ENCODE measurements at places on chromosomes 12 and 14. TPM values are rescaled to one million over a fixed set of nuclear protein-coding genes. Genes with fewer than 3 reads are reported as not detected.

DNA sequence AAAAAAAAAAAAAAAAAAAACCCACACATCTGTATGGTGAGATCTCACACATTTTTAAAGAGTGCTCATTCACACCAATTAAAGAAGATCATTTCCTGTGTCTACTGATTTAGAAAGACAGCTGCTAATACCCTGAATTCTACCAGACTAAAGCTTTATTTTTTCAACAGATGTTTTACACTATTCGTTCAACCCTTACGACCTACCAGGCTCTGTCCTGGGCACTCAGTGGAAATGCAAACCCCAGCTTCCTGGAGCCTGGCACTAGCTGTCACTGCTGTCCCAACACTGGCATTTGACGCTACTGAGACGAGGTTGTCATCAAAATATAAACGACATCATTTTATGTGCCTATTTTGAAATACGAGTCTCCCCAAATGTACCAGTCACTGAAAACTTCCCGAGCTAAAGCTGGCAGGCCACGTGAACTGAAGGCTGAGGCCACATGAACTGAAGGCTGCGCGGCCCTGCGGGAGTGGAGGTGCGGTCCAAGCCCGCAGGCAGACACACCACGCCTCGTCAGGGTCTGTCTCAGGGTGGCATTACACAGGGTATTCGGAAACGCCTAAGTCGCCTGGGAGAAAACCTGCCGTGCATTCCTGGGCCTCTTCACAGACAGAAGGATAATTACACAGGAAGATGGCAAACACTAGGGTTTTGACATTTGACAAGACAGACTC, 27.2 kb downstream of the SLC15A4 start:
- H3K4me3 ChIP-seq, result no peak overlapping the region
- H3K4me1 ChIP-seq, result no peaks in the 10 kb centered on the region
- H3K27me3 ChIP-seq, result no peaks in the 10 kb centered on the region
- H3K36me3 ChIP-seq, result peaks cover 52% of the 10 kb centered on the region
- DNase-seq, result no peak

DNA sequence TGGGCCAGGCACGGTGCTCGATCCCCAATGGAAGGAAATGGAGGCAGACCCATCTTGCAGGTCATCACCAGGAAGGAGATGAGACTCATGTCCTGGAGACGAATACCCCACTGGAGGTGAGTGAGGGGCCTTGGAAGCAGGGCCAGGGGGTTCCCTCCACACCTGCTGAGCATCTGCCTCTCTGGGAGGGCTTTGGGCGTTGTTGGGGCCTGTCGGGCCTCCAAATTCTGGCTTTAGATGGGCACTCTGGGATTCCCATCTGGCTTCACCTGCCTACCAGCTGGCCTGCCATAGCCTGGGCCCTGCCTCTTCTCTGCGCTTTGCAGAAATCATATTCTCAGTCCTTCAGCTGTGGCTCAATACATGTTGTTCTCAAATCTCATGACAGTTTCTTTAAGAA, 13.9 kb downstream of the RTL1 start:
- no peaks in the 10 kb centered on the region for H3K27me3 ChIP-seq
- DNase-seq, result no peak
- no peaks in the 10 kb centered on the region for H3K36me3 ChIP-seq
- H3K4me1 ChIP-seq, result peaks cover 4% of the 10 kb centered on the region

DNA sequence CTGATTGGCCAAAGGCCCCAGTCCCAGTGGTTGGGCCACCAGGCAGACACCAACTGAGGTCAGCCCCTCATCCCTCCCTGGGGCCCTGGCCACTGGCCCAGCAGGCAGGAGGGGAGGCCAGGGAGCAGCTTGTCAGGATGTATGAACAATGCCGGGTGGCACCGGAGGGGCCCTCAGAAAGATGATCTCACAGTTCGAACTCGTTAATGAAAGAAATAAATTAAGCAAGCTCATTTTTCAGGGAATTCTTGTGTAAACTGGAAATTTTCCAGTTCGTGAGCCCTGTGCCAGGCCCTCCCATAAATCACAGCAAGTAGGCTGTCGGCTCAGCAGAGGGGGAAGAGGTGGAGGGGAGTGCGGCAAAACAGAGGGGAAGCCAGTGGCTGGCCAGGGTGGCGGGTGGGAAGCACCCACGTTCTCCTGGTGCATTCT, 177.0 kb upstream of the VASH1 start:
- no peak overlapping the region for H3K4me3 ChIP-seq
- no peak for DNase-seq
- no peaks in the 10 kb centered on the region for H3K27me3 ChIP-seq
- no peaks in the 10 kb centered on the region for H3K36me3 ChIP-seq

GRCh38 chr12:103774977-103775560, 66.0 kb downstream of the NT5DC3 start:
- H3K4me3 ChIP-seq, result no peak overlapping the region
- H3K4me1 ChIP-seq, result no peaks in the 10 kb centered on the region
- DNase-seq, result no peak
- H3K36me3 ChIP-seq, result peaks cover 50% of the 10 kb centered on the region
- H3K27ac ChIP-seq, result no peak overlapping the region
- no peaks in the 10 kb centered on the region for H3K27me3 ChIP-seq

Gene SMCO2
- 0.20 TPM for total RNA-seq

GRCh38 chr12:115232455-115233156, 548.6 kb upstream of the TBX3 start:
- H3K27ac ChIP-seq, result no peak overlapping the region
- no peaks in the 10 kb centered on the region for H3K4me1 ChIP-seq
- no peaks in the 10 kb centered on the region for H3K27me3 ChIP-seq
- no peak for DNase-seq
- H3K4me3 ChIP-seq, result no peak overlapping the region

Gene IGF1
- total RNA-seq, result not detected

- H3K27me3 ChIP-seq, result no peaks in the 10 kb centered on the region
- H3K27ac ChIP-seq, result no peak overlapping the region
- H3K4me1 ChIP-seq, result no peaks in the 10 kb centered on the region
- H3K4me3 ChIP-seq, result no peak overlapping the region
- peaks cover 12% of the 10 kb centered on the region for H3K36me3 ChIP-seq
Observed at GRCh38 chr12:124579921-124580517, 12.6 kb upstream of the NCOR2 start.

- H3K27me3 ChIP-seq, result no peaks in the 10 kb centered on the region
- peak overlapping the region; percentile 31 for H3K4me3 ChIP-seq
- no peak overlapping the region for H3K27ac ChIP-seq
Observed at GRCh38 chr14:72700338-72701236, 193.3 kb downstream of the DPF3 start.

Gene PLCZ1
- not detected for total RNA-seq
